ENCODE measurements at places on chromosomes 4 and X.

DNA sequence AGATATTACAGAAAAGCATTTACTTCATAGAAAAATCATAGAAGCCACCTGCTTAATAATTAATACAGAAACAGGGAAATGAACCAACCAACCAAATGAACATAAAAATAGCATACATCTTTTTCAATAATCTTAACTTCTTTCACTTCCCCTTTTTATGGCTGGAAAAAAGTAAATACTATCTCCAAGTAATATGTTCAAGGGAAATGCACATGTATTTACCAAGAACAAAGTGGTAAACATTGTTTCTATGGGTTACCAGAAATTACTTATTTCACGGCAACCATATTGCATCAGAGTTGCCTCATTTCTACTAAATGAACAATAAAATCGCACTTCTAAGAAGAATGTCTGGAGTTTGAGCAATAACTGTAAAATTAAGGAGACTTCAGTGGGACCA lies 321.3 kb downstream of the TMA16 start:
- DNase-seq = no peak

DNA sequence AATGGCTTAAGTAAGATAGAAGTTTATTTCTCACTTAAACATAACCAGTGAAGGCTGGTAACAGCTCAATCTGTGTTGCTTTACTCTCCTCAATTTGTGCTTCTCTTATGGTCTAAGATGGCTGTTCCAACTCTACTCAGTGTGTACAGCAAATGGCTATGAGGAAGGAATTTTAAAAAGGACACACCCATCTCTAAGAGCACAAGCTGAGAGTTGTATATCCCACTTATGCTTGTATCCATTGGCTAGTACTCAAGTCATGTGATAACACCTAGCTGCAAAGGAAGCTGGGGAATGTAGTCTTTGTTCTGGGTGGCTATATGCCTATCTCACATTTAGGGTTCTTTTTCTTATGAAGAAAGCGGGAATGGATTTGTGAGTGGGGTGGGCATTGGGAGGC lies 63.3 kb downstream of the GPAT3 start:
- DNase-seq = no peak

GRCh38 chr4:87416965-87417364 lies 5.4 kb upstream of the NUDT9 start:
- no peak for DNase-seq

GRCh38 chrX:129987871-129988270 lies 5.4 kb downstream of the BCORL1 start:
- no peak for DNase-seq

DNA sequence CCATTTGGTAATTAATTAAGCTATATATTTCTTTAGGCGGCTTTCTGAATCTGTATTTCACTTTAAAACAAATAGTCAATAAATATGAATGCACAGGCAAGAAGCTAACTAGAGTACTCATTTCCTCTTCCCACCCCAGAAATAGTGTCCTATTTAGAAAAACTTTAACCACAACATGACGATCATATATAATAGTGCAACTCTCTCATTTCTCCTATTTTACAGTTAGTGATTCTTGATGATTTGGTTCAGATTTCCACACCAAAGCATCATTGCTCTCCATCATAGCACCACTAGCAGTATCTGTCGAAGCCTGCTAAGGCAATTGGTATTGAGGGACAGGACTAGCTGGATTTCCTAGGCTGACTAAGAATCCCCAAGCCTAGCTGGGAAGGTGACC lies 184.0 kb upstream of the GALNTL6 start:
- no peak for DNase-seq

- no peak for DNase-seq
These were observed 62.0 kb downstream of the MAOA start for GRCh38 chrX:43718081-43718480.

- DNase-seq = peak; percentile 21
These were observed 194.4 kb upstream of the RPL34 start for GRCh38 chr4:108425988-108426387.

DNA sequence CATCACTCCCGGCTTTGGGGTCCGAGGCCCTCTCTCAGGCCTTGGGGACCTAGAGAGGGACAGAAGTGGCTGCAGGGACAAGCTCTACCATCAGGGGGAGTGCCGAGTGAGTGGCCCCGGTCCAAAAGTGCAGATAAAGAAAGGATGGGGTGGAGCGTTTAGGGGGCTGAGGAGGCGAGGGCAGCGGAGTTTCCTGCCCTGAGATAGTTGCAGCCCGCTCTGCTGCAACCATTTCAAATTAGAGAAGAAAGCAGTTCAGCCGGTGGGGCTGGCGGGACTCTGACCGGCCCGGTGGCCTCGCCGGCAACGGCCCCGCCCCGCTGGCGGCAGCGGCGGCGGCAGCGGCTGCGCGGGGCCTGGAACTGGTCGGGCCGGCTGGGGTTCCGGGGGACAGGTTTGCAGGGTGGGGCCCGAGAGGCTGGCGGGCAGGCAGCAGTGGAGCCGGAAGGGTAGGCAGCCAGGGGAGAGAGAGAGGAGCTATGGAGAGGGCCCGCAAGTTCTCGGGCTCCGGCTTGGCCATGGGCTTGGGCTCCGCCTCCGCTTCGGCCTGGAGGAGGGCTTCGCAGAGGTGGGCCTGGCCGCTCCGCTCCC lies 7.6 kb downstream of the DLG3 start:
- no peak for DNase-seq

GRCh38 chr4:4857809-4858508 lies 1.5 kb upstream of the MSX1 start:
- no peak for DNase-seq

- peak; percentile 50 for DNase-seq
These were observed 192.1 kb downstream of the SPRY1 start for GRCh38 chr4:123588631-123589241.

GRCh38 chrX:54484666-54485065 lies 11.4 kb downstream of the FGD1 start:
- DNase-seq = no peak

- DNase-seq = no peak
These were observed 710 bp downstream of the PRKG2 start for GRCh38 chr4:81214144-81214880.

GRCh38 chrX:9789555-9789954 lies 3.3 kb downstream of the SHROOM2 start:
- DNase-seq = no peak

DNA sequence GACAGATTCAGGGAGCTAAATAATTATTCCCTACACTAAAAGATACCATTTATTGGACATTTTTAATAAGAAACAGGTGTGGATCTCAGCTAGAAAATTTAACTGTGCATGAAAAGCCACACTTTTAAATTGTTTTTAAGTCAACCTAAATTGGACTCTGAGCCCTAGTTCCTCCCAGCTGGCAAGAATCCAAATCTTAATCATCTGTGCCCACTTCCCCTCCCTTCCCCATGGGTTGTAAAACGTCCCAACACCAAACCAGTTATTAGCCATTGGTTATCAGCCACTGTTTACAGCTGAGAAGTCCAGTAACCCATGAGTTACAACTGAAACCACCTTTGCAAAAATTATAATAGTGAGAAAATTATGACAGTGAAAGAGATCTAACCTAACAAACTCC lies 125.6 kb upstream of the S100G start:
- DNase-seq = no peak

- DNase-seq = no peak
These were observed 13.3 kb downstream of the TLR10 start for GRCh38 chr4:38769441-38769840.

GRCh38 chrX:31228909-31229308 lies 157.1 kb upstream of the FTHL17 start:
- DNase-seq = no peak

DNA sequence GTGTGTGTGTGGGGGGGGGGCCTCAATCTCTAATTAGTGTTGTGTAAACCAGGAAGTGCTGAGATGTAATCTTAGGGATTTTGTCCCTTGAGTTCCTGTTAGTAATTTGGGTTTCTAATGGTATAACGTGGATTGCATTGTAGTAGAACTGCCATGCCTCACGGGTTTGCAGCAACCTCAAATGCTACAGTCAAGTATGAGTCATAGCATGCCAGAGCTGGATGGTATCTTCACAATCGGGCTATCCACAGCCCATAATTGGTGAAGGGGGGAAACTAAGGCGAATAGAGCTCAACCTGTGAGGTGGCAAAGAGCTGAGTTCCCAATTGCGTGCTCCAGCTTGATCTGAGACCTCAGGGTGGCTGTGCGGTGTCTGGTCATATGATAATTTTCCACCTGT lies 2.2 kb upstream of the FMR1NB start:
- DNase-seq = no peak

DNA sequence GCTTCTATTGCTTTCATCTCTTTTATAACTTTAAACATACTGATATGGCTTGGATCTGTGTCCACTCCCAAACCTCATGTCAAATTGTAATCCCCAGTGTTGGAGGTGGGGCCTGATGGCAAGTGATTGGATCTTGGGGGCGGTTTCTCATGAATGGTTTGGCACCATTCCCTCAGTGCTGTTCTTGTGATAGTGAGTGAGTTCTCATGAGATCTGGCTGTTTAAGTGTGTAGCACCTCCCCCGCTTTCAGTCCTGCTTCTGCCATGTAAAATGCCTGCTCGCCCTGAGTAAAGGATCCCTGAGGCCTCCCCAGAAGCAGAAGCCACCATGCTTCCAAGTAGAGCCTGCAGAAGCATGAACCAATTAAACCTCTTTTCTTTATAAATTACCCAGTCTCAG lies 17.7 kb downstream of the MND1 start:
- no peak for DNase-seq

- no peak for DNase-seq
These were observed 443.4 kb downstream of the BCOR start for GRCh38 chrX:39654183-39654925.

- DNase-seq = no peak
These were observed 1513.2 kb downstream of the ARAP2 start for GRCh38 chr4:34731070-34731469.

GRCh38 chr4:156725257-156725656 lies 246.3 kb downstream of the PDGFC start:
- DNase-seq = no peak

- DNase-seq = no peak
These were observed 50.8 kb downstream of the ANAPC10 start for GRCh38 chr4:145047151-145047550.

GRCh38 chr4:36024901-36025660 lies 219.2 kb downstream of the ARAP2 start:
- DNase-seq = no peak

DNA sequence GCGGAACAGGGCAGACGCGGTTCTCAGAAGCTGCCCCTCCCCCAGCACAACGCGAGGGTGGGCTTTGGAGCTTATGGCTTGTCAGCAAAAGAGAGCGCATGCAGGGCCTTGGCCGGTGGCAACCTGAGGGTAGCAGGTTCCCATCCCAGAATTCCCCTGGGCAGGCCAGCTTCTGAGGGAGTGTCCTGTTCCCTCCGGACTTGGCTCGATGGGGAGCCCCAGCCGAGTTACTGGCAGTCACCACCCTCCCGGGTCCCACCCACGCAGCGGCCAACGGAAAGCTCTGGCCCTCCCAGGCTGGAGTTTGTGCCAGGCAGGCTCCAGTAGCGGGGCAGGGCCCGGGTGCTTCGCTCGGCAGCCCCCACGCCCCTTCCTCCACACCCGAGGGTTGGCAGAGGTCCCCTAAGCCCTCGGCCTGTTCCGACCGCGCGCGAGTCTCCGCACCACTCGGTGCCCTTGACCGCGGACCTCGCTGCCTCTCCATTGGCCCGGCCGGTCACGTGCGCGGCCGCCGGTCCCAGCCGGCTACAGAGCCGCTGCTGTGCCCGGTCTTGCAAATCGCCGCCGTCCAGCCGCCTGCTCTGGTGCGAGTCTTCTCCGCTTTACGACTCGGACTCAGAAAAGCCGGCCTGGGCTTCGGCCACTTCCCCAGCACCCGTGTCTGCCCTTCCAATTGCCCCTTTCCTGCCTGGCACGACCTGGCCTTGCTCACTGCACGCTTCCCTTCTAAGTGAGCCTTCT lies 20.9 kb upstream of the MTM1 start:
- DNase-seq = no peak

GRCh38 chr4:159106636-159107035 lies 3.8 kb downstream of the RAPGEF2 start:
- DNase-seq = no peak

DNA sequence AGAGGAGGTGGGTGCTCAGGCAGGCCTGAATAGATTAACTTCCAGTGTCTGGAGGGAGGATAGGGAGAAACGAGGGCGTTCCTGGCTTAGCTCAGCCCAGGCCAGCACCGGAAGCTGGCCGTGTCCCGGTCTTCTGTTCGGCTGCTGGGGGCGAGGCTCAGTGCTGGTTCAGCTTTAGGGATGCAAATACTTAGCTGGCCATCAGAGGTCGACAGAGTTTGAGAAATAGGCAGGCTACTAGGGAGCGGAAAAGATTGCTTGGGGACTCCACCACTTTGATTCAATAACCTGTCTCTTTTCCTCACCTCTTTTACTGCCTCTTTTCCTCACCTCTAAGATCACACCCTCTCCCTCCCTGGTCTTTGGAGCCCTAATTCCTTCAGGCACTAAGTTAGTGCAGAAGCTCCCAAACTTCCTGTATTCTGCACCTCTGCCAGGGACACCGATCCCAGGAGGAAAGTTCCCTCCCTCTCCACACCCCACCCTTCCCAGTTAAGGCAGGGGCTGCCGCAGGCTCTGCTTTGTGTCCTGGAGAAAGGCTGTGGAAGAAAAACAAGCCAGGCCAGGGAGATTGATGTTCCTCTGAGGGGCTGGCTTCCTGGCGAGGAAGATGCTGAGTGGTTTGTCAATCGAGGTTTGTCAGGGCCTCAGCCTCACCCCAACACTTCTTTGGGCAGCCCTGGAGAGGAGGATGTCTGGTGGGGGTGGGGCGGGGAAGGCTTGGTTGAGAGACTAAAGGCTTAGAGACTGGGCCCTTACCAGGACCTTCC lies 6.0 kb upstream of the EFNB1 start:
- no peak for DNase-seq

DNA sequence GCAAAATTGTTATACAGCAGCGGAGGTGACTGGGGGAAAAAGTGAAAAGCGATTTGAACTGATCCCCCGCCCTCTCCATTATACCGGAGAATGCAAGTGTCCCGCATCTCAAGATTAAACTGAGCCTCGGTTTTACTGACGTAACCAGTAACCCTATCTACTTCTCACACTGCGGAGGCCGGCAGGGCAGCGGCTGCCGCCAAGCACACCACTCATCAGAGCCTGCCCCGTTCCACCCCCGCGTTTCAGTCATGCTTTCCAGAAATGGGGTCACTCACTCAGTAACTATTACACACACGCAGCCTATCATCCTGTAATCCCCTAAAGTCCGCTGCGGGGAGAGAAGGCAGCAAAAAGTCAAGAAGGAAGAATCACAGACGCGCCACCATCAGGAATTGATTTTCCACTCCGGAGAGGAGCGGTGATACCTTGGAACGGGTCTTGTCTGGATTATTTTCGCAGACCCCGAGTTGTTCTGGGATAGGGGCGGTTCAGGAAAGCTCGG lies 1.4 kb downstream of the RPS6KA3 start:
- no peak for DNase-seq

DNA sequence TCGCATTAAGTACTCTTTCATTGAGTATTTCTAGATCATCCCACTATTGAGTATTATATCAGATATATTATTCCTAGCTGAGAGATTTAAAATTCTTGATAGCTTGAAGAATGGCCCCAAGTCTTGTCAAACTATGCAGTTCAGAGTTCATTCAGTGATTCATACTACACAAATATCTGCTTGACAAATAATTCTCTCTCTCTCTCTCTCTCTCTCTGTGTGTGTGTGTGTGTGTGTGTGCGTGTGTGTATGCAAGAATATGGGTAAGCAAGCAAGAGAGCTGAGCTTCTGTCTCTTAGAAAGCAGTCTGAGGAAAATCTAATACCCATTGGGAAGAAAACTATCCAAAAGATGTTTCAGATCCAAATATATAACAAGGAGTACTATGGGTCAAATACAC lies 142.0 kb downstream of the SLC10A7 start:
- DNase-seq = no peak

Measured in GM04503 (cell line).